Activated naive CD8-positive, alpha-beta T cell treated with anti-CD3 and anti-CD28 coated beads, Interleukin-2, amount 10 ng/mL, durations not matched to agents 7 days and 5 days (primary cell): ENCODE measurements at places on chromosomes 12 and 14. TPM values are rescaled to one million over a fixed set of nuclear protein-coding genes. Genes with fewer than 3 reads are reported as not detected.

DNA sequence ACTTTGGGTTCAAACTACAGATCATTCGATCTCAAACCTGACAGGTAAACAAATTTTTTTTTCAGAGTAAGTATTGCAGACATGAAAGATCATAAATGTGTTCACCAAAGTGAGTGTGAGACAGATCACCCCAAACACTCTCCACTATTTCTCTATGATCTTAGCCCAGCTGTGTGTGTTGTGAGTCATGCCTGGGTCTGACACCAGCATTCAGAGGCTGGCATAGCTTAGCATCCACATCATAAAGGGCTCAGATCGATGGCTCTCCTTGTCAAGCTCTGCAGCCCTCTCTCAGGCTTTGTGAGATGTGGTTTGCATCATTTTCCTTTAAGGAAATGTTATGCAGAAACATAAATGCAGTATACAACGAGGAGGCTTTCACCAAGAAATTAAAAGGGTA, 164.9 kb downstream of the ETV6 start:
- no peaks in the 10 kb centered on the region for H3K27me3 ChIP-seq
- H3K36me3 ChIP-seq, result peaks cover 4% of the 10 kb centered on the region
- DNase-seq, result no peak
- H3K4me3 ChIP-seq, result no peak overlapping the region
- H3K4me1 ChIP-seq, result peaks cover 11% of the 10 kb centered on the region
- H3K27ac ChIP-seq, result no peak overlapping the region

GRCh38 chr12:104536841-104537240, 80.1 kb downstream of the CHST11 start:
- peaks cover 46% of the 10 kb centered on the region for H3K4me1 ChIP-seq
- H3K27ac ChIP-seq, result no peak overlapping the region
- H3K4me3 ChIP-seq, result no peak overlapping the region
- no peak for DNase-seq
- H3K36me3 ChIP-seq, result peaks cover 45% of the 10 kb centered on the region
- no peaks in the 10 kb centered on the region for H3K27me3 ChIP-seq

GRCh38 chr12:6532927-6533652, 1.2 kb upstream of the GAPDH start:
- H3K4me1 ChIP-seq, result peaks cover 34% of the 10 kb centered on the region
- peak overlapping the region; percentile 100 for H3K4me3 ChIP-seq
- peaks cover 68% of the 10 kb centered on the region for H3K36me3 ChIP-seq
- H3K27me3 ChIP-seq, result no peaks in the 10 kb centered on the region
- DNase-seq, result peak; percentile 67

DNA sequence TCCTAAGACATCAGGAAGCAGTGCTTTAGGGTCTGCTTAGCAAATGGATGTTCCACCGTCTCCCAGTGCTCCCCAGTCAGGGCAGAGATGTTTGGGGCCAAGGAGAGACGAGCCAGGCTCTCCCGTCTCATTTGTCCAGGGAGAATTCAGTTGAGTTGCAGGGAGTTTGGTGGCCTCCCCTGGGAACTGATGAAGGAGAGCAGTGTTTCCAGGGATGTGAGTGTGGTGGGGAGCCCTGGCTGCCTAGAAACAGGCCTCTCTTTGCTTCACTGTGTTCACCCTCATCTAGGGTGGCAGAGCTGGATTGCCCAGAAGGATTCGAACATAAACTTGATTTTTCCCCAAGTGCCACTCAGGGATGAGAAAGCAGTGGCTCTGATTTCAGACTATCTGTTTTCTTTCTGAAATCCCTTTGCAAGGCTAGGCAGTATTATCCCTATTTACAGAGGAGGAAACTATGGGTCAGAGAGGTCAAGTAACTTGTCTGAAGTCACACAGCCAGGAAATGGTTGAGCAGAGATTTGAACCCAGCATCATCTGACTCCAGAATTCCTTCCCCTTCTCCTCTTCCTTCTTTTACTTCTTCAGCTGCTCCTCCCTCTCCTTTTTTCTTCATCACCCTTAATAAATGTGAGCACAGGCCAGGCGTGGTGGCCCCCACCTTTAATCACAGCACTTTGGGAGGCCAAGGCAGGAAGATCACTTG, 6.6 kb downstream of the TPCN1 start:
- no peak overlapping the region for H3K4me3 ChIP-seq
- H3K27ac ChIP-seq, result peak overlapping the region; percentile 63
- no peak for DNase-seq
- peaks cover 39% of the 10 kb centered on the region for H3K4me1 ChIP-seq

- no peaks in the 10 kb centered on the region for H3K36me3 ChIP-seq
- no peak overlapping the region for H3K4me3 ChIP-seq
- no peak overlapping the region for H3K27ac ChIP-seq
Observed at GRCh38 chr12:6382982-6383381, 980 bp upstream of the LTBR start.

GRCh38 chr14:69537900-69538299, 36.8 kb downstream of the CCDC177 start:
- H3K4me1 ChIP-seq, result peaks cover 3% of the 10 kb centered on the region
- no peak for DNase-seq
- H3K4me3 ChIP-seq, result no peak overlapping the region
- no peaks in the 10 kb centered on the region for H3K36me3 ChIP-seq
- H3K27ac ChIP-seq, result no peak overlapping the region

- H3K27ac ChIP-seq, result no peak overlapping the region
- no peak overlapping the region for H3K4me3 ChIP-seq
- H3K27me3 ChIP-seq, result peaks cover 95% of the 10 kb centered on the region
Observed at GRCh38 chr14:60651086-60651795, 2.0 kb upstream of the SIX1 start.

DNA sequence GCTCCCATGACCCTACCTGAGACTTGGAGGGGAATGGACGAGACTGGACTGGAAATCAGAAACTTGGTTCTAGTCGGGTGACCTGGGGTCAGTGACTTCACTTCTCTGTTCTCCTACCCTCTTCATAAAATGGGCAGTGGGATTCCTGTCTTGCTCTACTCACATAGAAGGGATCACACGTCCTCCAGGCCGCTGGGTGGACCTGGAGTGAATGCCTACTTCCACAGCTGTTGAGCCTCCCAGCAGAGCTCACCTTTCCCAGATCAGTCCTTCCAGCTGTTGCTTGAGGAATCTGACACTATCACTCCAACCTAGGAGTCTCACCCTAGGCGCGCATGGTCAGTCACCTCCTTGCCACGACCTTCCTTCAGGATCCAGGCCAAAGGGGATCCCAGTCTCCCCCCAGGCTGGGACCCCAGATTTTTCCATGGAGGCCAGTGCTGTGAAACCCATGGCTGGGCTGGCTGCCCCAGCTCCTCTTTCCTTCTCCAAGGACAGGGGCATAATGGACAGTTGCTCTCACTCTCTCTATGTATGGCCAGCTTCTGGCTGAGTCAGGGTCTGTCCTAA, 637 bp downstream of the ACVRL1 start:
- no peak overlapping the region for H3K27ac ChIP-seq
- H3K4me3 ChIP-seq, result no peak overlapping the region
- no peak for DNase-seq

DNA sequence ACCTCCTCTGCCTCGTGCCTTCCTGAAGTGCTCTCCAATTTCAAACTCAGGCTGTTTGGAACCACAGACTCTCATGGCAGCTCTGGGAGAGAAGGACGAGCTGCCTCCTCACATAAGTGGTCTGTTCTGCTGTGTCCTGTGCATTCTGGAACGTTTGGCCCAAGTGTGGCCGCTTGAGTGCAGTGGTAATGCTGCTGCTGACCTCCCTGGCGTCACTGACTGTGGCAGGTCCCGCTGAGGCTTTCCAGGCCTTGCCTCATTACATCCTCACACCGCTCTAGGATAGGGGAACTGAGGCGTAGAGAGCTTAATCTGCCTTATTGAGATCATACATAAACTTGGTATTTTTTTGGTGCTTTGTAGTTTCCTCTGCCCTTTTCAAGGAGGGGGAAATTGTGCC, 14.2 kb downstream of the CCDC92 start:
- H3K27me3 ChIP-seq, result no peaks in the 10 kb centered on the region
- DNase-seq, result no peak
- H3K36me3 ChIP-seq, result no peaks in the 10 kb centered on the region
- no peaks in the 10 kb centered on the region for H3K4me1 ChIP-seq
- H3K4me3 ChIP-seq, result no peak overlapping the region

GRCh38 chr12:127149226-127149964, 1117.6 kb upstream of the TMEM132C start:
- H3K36me3 ChIP-seq, result no peaks in the 10 kb centered on the region
- DNase-seq, result no peak
- H3K27ac ChIP-seq, result no peak overlapping the region
- H3K4me1 ChIP-seq, result peaks cover 4% of the 10 kb centered on the region
- H3K27me3 ChIP-seq, result peaks cover 2% of the 10 kb centered on the region
- H3K4me3 ChIP-seq, result no peak overlapping the region

- H3K4me3 ChIP-seq, result peak within 1 kb of the TSS; percentile 82
- H3K36me3 ChIP-seq, result peaks cover 9% of the 10 kb centered on the region
- peak within 1 kb of the TSS; percentile 50 for H3K27ac ChIP-seq
Observed at GRCh38 chr14:64465191-64465822, at the start of gene AKAP5. AKAP5 (plus strand) TSS chr14:64465499; CDS start chr14:64468395, 2,896 bp downstream.

- no peak for DNase-seq
- H3K4me3 ChIP-seq, result no peak overlapping the region
- peaks cover 1% of the 10 kb centered on the region for H3K4me1 ChIP-seq
- H3K27me3 ChIP-seq, result peaks cover 20% of the 10 kb centered on the region
Observed at GRCh38 chr12:130981074-130981742, 27.5 kb downstream of the ADGRD1 start.

DNA sequence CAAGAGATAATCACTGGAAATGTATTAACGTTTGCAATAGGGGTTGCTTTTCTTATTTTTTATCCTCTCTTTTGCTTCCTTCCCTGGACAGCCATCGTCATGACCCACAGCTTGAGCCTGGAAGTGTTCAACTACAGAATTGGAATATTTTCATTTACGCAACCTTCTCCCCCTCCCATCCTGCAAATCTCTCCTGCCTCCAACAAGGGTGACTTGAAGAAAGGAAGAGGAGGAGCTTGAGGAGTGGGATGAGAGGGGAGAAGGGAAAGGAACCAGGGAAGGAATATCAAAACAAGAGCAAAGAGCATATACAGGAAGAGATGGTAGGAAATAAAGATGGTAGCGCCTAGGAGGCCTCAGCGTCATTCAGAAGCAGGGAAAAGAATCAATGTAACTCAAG, 1.6 kb upstream of the MANSC4 start:
- peaks cover 16% of the 10 kb centered on the region for H3K36me3 ChIP-seq
- no peak for DNase-seq
- peak overlapping the region; percentile 79 for H3K4me3 ChIP-seq
- peak overlapping the region; percentile 79 for H3K27ac ChIP-seq

DNA sequence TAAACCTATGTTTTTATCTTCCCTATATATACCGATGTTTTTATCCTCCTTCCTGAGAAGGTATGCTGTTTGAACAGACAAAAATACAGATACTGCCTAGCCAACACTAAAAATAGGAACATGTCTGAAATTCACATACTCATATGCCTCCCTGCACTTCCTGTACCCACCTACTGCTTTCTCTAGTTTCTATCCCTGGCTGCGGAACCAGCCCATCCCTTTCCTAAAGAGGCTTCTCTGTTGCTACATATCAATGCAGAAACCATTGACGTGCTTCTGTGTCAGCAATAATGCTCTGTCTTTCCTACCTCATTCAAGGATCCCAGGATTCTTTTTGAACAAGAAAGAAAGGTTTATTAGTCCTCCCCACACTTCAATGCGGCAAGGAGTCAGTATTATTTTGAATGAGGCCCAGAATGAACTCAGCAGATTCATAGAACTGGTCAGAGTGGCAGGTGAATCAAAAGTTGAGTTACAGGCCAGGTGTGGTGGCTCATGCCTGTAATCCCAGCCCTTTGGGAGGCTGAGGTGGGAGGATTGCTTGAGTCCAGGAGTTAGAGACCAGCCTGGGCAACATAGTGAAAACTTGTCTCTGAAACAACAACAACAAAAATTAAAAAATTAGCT, 67.8 kb upstream of the NAP1L1 start:
- no peaks in the 10 kb centered on the region for H3K36me3 ChIP-seq
- no peak overlapping the region for H3K27ac ChIP-seq
- peaks cover 5% of the 10 kb centered on the region for H3K4me1 ChIP-seq
- no peaks in the 10 kb centered on the region for H3K27me3 ChIP-seq
- no peak for DNase-seq
- H3K4me3 ChIP-seq, result no peak overlapping the region

DNA sequence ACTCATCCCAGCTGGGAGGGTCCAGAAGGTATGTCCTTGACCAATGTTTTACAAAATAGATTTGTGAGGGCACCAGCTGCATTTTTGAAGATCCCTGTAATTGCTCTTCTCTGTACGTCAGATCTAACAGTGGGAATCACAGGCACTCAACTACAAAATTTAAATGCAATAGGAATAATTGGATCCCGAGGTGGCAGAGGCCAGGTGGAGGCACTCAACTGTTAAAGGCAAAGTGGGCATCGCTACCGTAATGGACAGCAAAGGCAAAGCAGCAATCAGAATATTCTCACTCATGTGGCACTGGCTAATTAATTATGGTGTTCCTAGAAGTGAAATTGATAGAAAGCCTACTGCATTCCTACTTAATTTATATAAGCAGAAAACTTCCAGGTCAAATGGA, 27.9 kb upstream of the PSMC1 start:
- DNase-seq, result no peak
- no peaks in the 10 kb centered on the region for H3K36me3 ChIP-seq
- no peak overlapping the region for H3K27ac ChIP-seq
- no peak overlapping the region for H3K4me3 ChIP-seq

- H3K27ac ChIP-seq, result peak overlapping the region; percentile 60
- no peak for DNase-seq
- peaks cover 5% of the 10 kb centered on the region for H3K4me1 ChIP-seq
- no peak overlapping the region for H3K4me3 ChIP-seq
- no peaks in the 10 kb centered on the region for H3K27me3 ChIP-seq
Observed at GRCh38 chr12:124410354-124411175, 115.7 kb downstream of the RFLNA start.

- no peak for DNase-seq
- H3K4me3 ChIP-seq, result no peak overlapping the region
- H3K4me1 ChIP-seq, result peaks cover 38% of the 10 kb centered on the region
- no peaks in the 10 kb centered on the region for H3K27me3 ChIP-seq
Observed at GRCh38 chr12:50517421-50518048, 12.8 kb downstream of the DIP2B start.

Gene GUCY2C
- total RNA-seq, result not detected

Gene TMEM30B
- 1.6 TPM for total RNA-seq

Gene CCDC38
- total RNA-seq, result not detected
